Stimulated activated CD8-positive, alpha-beta memory T cell treated with anti-CD3 and anti-CD28 coated beads, Interleukin-12 subunit alpha, Interleukin-12 subunit beta, amount 100 ng/mL, for 1 hour (primary cell): ENCODE measurements at places on chromosomes 5 and 9.

GRCh38 chr9:126069400-126069955 lies 257.2 kb upstream of the MVB12B start:
- DNase-seq, result no peak

- no peak for DNase-seq
Observed at GRCh38 chr5:142129446-142130066, 21.0 kb downstream of the NDFIP1 start.

- DNase-seq, result no peak
Observed at GRCh38 chr9:127890053-127890452, 9.3 kb downstream of the ST6GALNAC6 start.

- DNase-seq, result no peak
Observed at GRCh38 chr5:132759114-132760048, 12.2 kb downstream of the CCNI2 start.

DNA sequence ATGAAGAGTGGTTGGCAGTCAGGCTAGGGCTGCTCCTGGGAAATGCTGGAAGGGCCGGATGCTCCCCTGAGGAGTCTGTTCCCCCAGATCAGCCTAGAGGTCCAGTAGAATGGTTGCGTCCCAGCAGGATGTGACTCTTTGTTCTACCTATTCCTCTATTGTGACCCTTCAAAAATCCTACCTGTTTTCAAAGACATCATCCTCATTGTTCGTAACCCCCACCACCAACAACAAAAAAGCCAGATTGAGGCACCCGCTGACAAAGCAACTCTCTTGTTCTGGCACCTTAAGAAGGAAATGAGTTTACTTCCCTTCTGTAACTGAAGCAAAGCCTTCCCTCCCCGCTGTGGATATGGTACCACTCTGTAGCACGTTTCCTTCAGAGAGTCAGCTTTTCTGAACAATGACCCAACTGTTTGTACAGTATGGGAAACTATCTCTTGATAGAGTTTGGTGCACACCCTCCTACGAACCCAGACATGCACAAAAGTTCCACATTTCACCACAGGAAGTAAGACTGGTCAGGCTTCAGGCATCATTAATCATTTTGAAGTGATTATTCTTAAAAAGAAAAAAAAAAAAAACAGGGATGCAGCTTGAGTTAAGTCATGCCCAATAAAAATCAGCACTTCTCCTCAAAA lies 207.2 kb downstream of the ENC1 start:
- DNase-seq, result no peak

GRCh38 chr9:27714388-27714787 lies 141.1 kb upstream of the C9orf72 start:
- DNase-seq, result no peak

GRCh38 chr9:1456301-1457024 lies 406.3 kb downstream of the DMRT2 start:
- no peak for DNase-seq

- no peak for DNase-seq
Observed at GRCh38 chr5:170945275-170945674, 83.5 kb downstream of the RANBP17 start.

- no peak for DNase-seq
Observed at GRCh38 chr5:119031011-119031886, 39.6 kb upstream of the DMXL1 start.

GRCh38 chr5:860506-861150 lies 9.8 kb upstream of the ZDHHC11 start:
- no peak for DNase-seq

GRCh38 chr9:125521462-125522327 lies 185.3 kb downstream of the MAPKAP1 start:
- no peak for DNase-seq

DNA sequence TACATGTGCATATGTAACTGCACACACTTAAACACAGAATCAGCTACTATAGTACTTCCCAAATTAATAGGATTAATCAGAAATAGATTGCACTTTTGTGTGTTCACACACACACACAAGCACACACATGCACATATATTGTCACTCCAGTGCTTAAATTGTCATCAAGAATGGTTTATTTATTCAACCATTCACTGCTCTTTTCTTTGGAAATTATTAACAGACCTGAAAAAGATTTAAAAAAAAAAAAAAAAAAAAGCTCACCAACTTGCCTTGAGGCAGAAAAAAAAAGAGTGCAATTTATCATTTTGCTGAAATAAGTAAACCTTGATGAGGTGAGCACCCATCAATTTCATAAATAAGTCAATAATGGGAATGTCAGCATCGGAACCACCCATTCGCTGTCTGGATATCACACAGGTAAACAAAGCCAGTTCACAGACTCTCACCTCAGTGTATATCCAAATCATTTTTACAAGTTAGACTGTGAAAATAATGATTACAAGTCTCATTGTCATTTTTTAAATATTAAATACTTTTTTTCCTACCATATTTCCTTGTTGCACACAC lies 562.8 kb downstream of the BNC2 start:
- no peak for DNase-seq

GRCh38 chr5:17441351-17441750 lies 56.7 kb upstream of the TAF11L2 start:
- no peak for DNase-seq

- no peak for DNase-seq
Observed at GRCh38 chr9:91751922-91752321, 198.1 kb downstream of the ROR2 start.

DNA sequence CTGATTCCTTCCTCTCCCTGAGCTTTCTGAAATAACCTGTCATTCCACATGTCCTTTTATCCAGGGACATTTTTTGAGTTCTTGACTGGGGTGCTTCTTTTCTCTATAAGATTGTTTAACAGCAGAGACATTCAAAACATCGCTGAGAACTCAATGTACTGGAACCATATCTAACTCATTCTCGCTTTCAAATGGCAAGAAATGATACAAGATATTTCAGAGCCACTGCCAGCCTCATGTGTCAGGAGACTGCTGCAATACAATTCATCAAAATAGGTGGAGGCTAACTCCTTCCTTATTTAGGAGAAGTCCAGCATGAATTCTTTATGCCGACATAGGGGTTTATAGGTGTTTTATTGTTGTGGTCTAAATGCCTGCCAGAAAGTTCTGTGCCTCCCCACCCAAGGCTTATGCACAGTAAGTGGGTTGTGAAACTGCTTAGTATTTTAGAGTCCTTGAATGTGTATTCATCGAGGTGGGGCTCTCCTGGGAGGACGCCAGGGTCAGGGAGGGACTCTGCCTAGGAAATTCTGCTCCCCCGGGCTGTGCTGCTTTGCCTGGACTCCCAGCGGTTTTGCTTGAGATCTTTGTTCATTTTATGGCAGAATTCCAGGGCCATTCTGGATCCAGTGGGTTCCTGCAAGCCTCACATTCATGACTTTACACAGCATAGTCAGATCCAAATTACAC lies 53.9 kb downstream of the ZNF474 start:
- no peak for DNase-seq

DNA sequence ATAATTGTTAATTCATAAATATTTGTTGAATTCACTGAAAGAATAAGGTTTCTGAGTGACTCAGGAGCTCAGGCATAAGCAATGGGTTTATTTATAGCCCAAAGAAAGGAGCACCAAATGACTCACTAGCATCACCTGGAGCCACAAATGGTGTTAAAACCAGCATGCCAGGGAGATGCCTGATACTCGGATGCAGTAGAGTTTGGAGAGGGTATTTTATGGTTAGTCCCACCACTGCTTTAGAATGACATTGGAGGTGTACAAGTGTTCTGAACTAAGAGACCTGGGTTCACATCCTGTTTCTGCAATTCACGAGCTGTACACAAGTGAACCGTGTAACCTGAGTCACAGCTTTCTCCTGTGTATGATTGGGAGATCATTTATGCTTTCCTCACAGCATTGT lies 25.2 kb downstream of the CCL28 start:
- no peak for DNase-seq

DNA sequence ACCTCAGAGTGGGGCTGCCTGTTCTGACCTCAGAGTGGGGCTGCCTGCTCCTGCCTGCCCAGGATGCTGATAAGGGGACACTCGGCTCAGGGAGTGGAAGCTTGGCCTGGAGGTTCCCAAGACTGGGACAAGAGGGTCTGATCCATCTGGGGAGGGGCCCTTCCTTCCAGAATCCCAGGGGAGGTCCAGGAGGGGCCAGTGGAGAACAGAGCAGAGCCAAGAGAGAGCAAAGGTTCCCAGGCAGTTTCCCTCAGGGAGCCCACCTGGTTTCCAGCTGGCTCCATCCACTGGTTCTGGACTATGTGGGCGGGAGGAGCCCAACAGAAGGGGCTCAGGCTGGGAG lies 49.1 kb upstream of the RNU6ATAC start:
- DNase-seq, result no peak

DNA sequence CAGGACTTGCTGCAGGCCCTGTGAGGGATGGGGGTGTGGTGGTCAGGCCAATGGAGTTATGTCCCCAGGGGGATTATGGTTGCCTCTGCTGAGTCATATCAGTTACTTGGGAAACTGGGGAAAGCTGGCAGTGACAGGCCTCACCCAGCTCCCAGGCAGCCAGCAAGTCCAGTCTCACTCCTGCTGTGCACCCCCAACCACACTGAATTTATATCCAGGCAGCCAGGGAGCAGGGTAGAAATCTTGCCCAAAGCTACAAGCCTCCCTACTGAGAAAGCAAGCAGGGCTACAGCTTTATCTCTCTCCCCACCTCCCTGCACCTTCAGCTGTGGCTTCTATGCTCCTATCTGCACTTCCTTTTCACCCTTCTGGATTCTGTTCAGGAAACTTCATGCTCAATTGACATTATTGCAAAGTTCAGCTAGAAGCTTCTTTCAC lies 2076.0 kb upstream of the CDH9 start:
- DNase-seq, result no peak

DNA sequence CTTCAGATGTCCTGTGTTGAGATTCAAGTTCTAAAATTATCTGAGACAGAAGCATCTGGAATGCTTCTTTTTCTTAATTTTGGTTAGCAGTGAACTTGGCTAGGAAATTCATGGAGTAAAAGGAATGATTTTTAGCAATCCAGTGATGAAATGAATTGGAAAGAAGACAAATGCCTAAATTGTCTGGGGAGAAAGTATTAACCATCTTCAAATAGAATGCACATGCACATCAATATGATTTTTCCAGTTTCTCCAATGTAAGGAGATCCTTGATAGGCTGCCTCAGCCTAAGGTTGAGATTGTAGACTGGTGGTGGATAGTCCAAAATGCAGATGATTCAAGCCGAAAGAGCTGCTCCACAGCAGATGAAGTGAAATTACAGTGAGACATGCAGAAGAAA lies 106.7 kb downstream of the PCSK5 start:
- no peak for DNase-seq

DNA sequence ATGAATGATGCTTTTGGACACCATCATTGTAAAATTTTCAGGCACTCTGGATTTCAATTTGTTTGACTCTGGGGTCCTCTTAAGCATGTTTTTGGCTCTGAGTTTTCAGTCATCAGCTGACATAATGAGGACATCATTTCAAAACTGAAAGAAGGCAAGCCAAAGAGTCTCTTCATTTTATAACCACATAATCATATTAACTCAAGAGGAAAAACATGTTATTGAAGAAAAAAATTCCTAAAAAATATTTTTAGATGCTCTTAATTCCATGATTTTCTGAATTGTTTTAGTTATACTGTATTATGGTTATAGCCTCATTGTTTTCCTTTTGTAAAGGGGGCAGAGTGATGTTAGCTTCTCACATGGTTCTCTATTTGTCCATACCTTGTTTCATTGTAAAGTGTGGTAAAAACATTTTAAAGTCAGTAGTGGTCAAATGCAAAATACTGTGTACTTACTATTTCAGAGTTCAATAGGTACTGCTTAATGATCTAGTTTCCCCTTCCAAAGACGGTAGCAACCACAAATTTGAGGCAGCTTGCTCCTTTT lies 472.1 kb downstream of the DMRT2 start:
- DNase-seq, result no peak

GRCh38 chr9:131370638-131371037 lies 23.2 kb upstream of the PRRC2B start:
- DNase-seq, result no peak

DNA sequence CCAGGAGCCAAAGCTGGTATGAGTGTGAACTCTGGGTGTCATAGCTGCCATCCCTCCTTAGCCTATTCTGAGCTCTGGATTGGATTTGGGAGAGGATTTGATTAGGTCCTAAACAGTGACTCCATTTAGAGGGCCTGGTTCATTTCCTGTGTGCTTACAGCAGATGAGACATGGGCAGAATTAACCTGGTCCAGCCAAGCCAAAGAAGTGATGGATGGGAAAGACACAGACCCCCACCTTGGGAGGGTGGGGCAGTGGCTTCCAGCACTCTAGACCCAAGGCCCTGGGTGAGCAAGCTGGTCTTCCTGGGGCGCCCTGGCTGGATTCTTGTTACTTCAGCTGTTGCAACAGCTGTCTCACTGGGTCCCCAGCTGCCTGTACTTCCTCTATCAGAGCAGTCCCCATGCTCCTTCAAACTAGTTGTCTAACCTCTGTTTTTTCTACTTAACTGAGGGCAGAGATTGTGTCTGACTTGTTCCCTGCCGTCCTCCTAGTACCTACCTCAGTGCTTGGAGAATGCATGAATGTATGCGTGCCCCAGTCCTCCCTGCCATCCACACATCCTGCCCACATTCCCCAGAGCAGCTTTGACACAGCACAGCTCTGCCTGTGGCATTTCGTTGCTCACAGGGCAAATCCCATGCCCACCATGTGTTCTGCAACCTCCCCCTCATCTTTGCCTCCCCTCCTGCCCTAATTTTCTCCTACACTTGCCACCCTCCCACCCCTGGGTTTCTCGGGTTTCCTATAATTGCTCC lies 115.9 kb downstream of the RGS3 start:
- no peak for DNase-seq

- DNase-seq, result no peak
Observed at GRCh38 chr5:176754376-176754973, 55.9 kb upstream of the UNC5A start.

DNA sequence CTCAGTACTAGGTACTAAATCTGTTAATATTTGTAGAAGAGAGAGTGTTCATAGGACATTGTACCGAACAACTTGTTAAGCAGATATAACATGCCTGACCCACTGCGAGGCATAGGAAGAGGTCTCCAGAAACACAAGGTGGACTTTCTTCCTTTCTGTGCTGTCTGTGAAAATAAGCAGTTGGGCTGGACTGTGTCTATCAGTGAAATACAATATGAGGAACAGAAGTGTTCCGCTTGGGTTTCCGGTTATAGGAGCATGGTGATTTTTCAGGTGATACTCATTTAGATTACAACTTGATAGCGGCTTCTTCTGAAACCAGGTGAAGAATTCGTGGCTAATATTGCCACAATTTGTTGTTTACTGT lies 60.9 kb upstream of the TLR4 start:
- DNase-seq, result no peak
